Fibroblast of lung (primary cell): ENCODE measurements at places on chromosomes 2 and 18. TPM values are rescaled to one million over a fixed set of nuclear protein-coding genes. Genes with fewer than 3 reads are reported as not detected.

Gene NR4A2
- 0.62 and 1.4 TPM in 2 replicates for polyA plus RNA-seq

Gene CD28
- polyA plus RNA-seq: 0.03 TPM in 1 of 2 replicates, not detected in the other

Gene C1GALT1C1L
- 0.82 and 1.9 TPM in 2 replicates for polyA plus RNA-seq

Gene NFATC1
- polyA plus RNA-seq: 0.92 and 2.0 TPM in 2 replicates

Gene TMEFF2
- 0.50 and 0.87 TPM in 2 replicates for polyA plus RNA-seq

Gene DPYSL5
- polyA plus RNA-seq: not detected in 2 replicates

Gene CCDC85A
- 0.03 and 0.05 TPM in 2 replicates for polyA plus RNA-seq

Gene ANO7
- 0.50 and 0.70 TPM in 2 replicates for polyA plus RNA-seq

Gene TMEM200C
- 0.02 and 0.10 TPM in 2 replicates for polyA plus RNA-seq

Gene IL36RN
- not detected in 2 replicates for polyA plus RNA-seq

Gene SALL3
- not detected in 2 replicates for polyA plus RNA-seq

Gene BCL2
- 1.4 and 1.5 TPM in 2 replicates for polyA plus RNA-seq

Gene ZNF396
- 0.80 and 1.7 TPM in 2 replicates for polyA plus RNA-seq

Gene INPP5D
- polyA plus RNA-seq: 0.01 and 0.17 TPM in 2 replicates

Gene SMYD5
- 16.9 and 18.5 TPM in 2 replicates for polyA plus RNA-seq

Gene CHRNG
- not detected in 2 replicates for polyA plus RNA-seq

Gene PRSS56
- polyA plus RNA-seq: not detected in 2 replicates

Gene ST8SIA5
- 0.01 and 0.20 TPM in 2 replicates for polyA plus RNA-seq

Gene IL37
- polyA plus RNA-seq: not detected in 2 replicates

Gene TMEM182
- 1.4 and 2.9 TPM in 2 replicates for polyA plus RNA-seq

Gene LOXHD1
- not detected in 2 replicates for polyA plus RNA-seq

Gene ALPI
- not detected in 2 replicates for polyA plus RNA-seq

Gene PFN4
- polyA plus RNA-seq: 0.26 and 0.40 TPM in 2 replicates
